RPMI7951 (cell line): ENCODE measurements at places on chromosomes 7 and 10. TPM values are rescaled to one million over a fixed set of nuclear protein-coding genes. Genes with fewer than 3 reads are reported as not detected.
A peak's percentile ranks its signal among the peaks of the same experiment; 100 is the strongest.

GRCh38 chr7:73971322-73971703 is 56.7 kb upstream of the ELN start:
- no peak for DNase-seq

Gene GFRA1
- 0.68 and 0.72 TPM in 2 replicates for total RNA-seq

- no peak for DNase-seq
These were observed 153.8 kb downstream of the PLPP4 start for GRCh38 chr10:120610791-120611190.

Gene GBF1
- total RNA-seq: 23.9 and 31.0 TPM in 2 replicates

DNA sequence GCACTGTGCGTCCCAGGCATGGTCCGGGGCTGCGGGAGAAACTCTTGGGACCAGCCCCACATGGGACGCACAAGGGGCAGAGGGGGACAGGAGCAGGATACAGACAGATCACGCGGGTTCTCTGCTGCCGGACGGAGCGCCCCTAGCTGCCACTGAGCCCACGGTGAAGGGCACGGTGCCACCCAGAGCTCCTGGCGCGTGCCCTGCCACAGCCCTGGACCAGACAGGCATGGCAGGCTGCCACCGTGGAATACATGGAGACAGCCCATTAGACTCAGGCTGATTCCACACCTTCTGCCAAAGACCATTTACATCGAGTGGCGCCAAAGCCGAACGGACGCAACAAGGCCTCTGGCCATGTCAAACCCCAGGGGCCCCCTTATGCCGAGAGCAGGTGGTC is 90.4 kb downstream of the MAD1L1 start:
- DNase-seq: no peak

GRCh38 chr7:82506702-82507101 is 63.1 kb upstream of the CACNA2D1 start:
- DNase-seq: peak; percentile 2

GRCh38 chr10:79243181-79244067 is 103.8 kb upstream of the PPIF start:
- DNase-seq: peak; percentile 25

DNA sequence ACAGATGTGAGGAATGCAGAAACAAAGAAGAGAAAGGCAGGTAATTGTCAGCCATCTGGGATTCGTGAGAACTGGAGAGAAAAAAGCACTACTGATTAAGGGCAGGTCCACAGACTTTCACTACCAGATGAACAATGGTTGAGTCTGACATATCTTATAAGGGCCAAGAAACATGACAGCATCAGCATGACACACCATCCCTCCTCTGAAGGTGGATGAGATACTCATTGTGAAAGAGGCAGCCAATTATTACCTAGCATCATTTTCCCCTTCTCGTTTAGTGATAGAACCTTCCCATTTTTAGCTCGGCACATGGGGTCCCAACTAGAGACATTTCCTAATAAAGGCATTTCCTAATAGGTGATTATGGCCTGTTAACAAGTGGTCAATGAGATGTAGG is 19.2 kb upstream of the MET start:
- DNase-seq: peak; percentile 29

DNA sequence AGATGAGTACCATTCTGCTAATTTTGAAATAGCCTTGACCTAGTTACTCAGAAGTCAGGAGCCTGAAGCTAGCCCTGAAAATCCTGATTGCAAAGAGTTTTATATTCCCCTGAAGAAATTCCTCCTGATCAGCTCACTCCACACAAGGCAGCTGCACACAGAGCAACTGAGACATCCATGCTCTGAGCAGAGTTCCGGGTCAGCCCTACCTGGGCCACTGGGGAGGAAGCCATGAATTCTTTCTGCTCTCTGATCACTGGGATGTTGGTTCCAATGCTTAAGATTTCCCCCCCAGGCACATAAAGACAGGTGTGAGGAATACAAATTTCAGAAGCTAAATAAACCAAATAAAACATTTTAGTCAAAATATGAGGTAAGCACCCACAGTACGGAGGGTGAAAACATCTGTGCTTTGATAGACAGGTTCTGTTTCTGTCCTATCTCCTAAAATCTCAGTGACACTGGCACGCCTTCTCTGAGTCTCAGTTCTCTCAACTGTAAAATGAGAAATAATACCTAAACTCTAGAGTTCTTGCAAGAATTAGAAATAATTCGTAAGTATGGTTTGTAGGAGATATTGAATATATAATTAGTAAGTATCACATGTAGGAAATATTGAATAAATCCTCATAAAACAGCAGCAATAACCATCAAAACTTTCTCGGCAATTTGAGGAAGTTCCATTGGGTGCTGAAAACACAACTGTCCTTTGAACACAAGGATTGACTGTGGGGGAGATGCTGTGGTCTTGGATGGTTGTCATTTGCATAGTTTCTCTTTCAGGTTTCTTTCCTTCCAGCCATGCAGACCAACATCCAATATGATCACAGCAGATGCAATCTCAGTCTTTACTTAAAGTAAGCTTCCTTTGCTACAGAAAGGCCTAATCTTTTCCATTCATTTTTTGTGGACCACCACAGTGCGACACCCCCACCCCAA is 133.0 kb upstream of the TNS3 start:
- DNase-seq: no peak

DNA sequence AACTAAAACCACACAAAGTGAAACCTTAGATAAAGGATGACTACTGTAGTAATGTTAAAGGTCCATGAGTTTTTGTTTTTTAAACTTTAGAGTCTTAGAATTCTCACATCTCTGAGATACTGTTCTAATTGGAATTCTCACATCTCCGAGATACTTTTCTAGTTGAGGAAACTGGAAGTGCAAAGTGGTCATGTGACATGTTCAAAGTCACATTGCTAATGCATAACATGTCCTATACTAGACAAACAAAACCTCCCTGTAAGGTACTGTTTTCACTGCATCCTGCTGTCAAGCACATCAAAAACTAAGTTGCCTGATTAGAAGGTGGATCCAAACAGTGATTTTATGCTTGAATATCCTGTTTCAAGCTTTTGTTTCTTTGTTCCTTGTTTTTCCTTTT is 13.9 kb downstream of the TAX1BP1 start:
- no peak for DNase-seq

Gene VWA2
- total RNA-seq: not detected in 2 replicates

Gene SMARCD3
- total RNA-seq: 12.6 and 13.2 TPM in 2 replicates

GRCh38 chr7:130988443-130988842 is 254.4 kb upstream of the KLF14 start:
- DNase-seq: no peak

DNA sequence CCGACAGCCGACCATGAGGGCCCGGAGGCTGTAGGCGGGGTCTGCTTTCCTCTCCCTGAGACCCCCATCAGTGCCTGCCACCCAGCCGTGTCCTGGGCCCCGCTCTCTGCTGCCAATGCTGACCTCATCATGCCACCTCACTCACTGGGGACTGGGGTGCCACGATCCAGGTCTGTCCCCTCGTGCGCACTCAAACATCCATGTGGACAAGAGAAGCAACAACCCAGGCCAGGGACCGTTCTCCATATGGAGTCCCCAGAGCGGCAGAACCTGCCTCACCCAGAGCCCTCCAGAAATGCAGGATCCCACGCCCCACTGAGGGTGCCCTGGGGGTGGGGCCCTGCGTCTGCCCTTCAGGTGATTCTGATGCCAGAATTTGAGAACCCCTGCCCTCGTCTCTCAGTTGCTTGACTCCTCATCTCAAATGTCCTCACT is 210.0 kb upstream of the PPP2R2D start:
- no peak for DNase-seq
